ENCODE measurements at places on chromosomes 12 and 14. TPM values are rescaled to one million over a fixed set of nuclear protein-coding genes. Genes with fewer than 3 reads are reported as not detected.

Gene RNASE4
- total RNA-seq: 8.0 TPM

Gene NCKAP5L
- 51.6 TPM for total RNA-seq

Gene NPFF
- not detected for total RNA-seq

Gene STAT6
- 156 TPM for total RNA-seq

Gene STON2
- total RNA-seq: 7.2 TPM

Gene MAP1LC3B2
- total RNA-seq: 0.66 TPM

Gene EXOC3L4
- total RNA-seq: 1.6 TPM

Gene ART4
- total RNA-seq: 4.3 TPM

Gene A2M
- 697 TPM for total RNA-seq

All from adrenal gland (tissue), 19 donors.